ENCODE measurements at places on chromosomes 6 and 20.

DNA sequence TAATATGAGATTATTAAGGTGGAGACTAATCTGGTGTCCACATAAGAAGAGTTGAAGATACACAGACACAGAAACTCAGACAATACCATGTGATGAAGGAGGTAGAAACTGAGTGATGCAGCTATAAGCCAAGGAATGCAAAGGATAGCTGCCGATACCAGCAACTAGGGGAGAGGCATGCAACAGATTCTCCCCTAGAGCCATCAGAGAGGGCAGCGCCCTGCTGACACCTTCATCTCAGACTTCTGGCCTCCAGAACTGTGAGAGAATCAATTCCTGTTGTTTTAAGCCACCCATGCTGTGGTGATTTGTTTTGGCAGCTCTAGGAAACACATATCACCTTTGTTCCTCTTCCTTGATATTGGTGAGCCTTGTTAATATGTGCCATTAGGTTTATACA is 41.5 kb downstream of the STXBP5 start:
- DNase-seq: no peak

DNA sequence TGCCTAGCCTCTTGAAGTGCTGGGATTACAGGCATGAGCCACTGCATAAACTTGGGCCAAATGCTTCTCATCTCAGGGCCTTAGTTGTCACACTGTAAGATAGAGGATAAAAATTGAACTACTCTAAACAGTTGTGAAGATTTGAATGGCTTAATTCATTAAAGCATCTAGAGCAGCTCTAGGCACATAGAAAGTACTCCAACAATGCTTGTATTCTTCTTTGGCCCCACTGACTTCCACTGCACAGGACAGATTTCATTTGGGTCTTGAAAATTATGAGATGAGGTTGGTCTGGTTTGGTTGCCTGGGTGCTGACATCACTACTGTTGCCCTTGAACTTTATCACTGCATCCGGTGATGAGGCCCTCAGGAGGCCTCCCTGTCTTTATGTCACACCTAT is 10.0 kb upstream of the HBS1L start:
- no peak for DNase-seq

- DNase-seq: no peak
These were observed 81.4 kb upstream of the RPS6KA2 start for GRCh38 chr6:166708460-166708859.

DNA sequence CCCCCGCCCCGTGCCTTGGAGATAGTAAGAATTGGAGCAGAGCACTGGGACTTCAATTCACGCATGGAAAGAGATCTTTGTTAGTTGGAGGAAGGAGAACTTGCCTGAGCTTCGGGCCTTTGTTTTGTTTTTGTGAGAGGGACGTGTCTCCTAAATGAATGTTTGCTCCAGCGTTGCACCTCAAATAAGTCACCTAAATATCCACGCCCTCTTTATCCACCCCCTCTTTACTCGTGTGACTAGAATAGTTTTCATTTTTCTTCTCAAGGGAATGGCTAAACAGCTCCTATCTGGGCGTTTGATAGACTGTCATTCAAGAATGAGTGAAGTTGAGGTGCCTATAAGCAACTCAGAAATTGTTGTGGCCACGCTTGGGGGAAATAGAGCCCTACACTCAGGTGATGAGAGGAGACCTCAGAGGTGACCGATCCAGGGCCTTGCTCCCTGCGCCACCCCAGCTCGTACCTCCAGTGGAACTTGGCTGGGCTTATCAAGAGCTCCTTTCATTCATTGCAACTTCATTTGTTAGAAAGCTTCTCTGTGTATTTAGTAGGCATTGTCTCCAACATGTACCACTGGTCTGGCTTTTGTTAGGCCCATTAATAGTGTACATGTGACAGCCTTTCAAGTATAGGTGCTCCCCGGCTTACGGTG is 861 bp downstream of the PCMTD2 start:
- DNase-seq: no peak

DNA sequence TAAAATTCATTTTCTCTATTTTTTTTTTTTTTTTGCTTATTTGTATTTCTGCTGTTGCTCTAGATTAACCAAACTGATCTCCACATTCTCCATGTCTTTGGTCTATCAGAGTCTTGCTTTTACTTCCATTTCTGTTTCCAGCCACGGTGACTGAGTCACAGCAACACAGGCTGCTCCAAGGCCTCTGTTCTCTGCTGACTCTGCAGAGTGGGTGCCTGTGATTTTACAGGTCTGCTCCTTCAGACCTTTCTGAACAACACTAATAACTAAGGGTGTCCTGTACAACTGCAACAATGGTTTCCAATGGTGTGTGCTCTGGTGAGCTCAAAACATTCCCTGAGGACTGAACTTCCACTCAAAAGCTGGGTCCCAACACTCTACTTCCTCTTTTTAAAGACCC is 102.3 kb upstream of the BMP2 start:
- no peak for DNase-seq

DNA sequence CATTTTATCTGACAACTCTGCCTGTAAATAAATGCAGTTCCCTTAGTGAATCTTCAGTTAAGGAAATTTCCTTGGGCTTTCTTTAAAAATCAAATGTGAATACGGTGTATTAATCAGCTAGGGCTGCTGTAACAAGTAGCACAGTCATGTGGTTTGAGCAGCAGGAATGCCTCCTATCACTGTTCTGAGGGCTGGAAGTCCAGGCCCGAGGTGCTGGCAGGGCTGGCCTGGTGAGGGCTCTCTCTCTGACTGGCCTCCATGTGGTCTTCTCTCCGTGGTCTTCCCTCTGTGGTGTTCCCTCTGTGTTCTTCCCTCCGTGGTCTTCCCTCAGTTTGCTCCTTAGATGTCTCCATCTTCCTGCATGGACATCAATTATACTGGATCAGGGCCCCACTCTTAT is 124.1 kb downstream of the SMOC2 start:
- DNase-seq: no peak

DNA sequence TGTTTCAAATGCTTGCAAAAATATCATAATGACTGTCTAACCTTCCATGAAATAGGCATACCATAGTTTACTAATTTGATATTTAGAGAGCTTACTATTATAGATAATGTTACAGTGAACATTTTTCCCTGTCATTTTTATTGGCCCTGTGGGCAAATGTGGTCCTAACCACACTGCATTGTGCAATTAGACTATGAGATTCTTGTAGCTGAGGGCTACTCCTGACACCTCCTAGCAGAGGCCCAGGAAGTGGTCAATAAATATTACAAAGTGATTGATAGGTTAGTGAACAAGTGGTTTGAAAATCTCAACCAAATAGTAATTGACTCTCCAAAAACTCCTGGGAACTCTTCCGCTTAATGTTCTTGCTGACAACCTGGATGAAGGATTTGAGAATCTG is 160.5 kb upstream of the KCNG1 start:
- DNase-seq: no peak

DNA sequence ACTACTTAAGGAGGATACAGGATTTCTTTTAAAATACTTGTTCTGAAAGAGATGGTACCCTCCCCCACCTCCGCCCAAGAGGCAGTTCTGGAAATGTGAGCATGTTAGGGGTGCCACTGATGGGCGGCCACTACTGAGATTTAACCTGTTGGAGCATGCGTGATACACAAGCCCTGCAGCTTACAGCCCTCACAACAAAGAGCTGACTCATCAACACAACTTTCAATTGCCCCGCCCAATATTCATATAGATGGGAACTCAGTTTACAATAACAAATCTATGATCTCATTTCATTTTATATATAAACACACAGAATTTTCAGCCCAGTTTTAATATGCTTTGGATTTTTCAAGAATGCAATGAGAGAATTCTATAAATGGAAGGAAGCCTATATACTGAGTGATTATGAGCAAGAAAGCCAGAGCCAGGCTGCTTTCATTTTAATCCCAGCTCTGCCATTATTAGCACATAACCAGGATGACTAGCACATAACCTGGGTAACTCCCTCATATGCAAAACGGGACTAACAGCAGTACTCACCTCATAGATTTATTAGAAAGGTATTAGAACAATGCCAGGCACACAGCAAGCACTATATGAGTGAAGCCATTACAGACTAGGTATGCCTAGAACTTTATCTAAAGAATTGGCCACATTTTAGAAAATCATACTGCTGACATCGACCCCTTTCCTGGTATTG is 45.6 kb upstream of the IPCEF1 start:
- no peak for DNase-seq

- DNase-seq: no peak
These were observed 36.9 kb upstream of the TFAP2C start for GRCh38 chr20:56592211-56592610.

- no peak for DNase-seq
These were observed 76.7 kb downstream of the RREB1 start for GRCh38 chr6:7184502-7184901.

Measured in aorta (tissue), 5 donors.